ENCODE measurements at places on chromosomes 5 and 9. TPM values are rescaled to one million over a fixed set of nuclear protein-coding genes. Genes with fewer than 3 reads are reported as not detected.

FOXD4L3 gene
- total RNA-seq = 0.25 TPM

TIMD4 gene
- total RNA-seq = not detected

RIMOC1 gene
- total RNA-seq = 30.0 TPM

SLC6A19 gene
- not detected for total RNA-seq

DAB2IP gene
- 75.7 TPM for total RNA-seq

Measured in mesothelial cell of epicardium (in vitro differentiated cells).